Uterus (tissue), 4 donors: ENCODE measurements at places on chromosomes 2 and 18. TPM values are rescaled to one million over a fixed set of nuclear protein-coding genes. Genes with fewer than 3 reads are reported as not detected.
A peak's percentile ranks its signal among the peaks of the same experiment; 100 is the strongest.

Gene ORC2
- total RNA-seq: 10.2 TPM

GRCh38 chr2:12278217-12278750 lies 438.5 kb upstream of the TRIB2 start:
- no peak for DNase-seq

Gene SCN7A
- total RNA-seq: 40.0 TPM

Gene REG1A
- total RNA-seq: 0.82 TPM

GRCh38 chr2:239003624-239004273 lies 155.9 kb downstream of the TWIST2 start:
- DNase-seq: no peak

DNA sequence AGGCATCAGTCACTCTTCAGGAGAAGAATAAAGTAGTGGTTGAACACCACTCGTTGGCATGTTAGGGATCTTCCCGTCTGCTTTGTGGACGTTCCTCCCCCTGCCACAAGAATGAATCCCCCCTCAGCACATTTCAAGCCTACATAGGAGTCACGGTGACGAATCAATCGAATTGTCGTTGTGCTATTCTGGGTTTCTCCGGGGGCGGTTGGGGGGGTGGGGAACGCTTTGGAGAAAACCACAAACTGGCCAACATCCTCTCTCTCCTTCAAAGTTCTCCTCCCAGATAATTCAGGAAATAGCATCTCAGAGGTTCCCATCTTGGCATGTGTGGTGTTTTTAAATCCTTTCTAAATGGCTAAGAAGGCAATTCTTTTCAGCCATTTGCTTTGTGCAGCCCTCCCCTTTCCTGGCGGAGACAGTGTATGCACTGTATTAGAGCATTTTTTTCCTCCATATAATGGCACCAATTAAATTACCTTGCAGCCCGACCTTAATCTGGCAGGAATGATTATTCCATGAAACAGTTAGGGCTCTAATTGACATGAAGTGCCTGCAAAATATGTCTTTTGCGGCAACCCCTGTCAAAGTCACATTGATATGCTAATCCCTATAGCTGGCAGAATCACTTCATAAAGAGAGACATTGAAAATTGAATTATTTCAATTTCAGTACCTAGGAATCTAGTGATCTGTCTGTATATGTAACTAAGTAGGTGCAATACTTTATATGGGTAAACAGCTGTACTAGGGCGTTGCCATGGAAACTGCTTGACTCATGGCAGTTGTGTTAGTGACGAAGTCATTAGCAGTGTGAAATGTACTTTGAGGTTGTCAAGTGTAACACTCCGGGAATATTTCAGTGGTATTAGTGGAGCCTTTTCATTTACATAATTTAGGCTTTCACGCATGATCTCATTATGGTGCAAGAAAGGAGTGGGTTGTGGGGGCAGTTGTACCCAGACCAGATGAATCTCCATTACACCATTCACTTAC lies 323.4 kb upstream of the SLC14A2 start:
- no peak for DNase-seq

DNA sequence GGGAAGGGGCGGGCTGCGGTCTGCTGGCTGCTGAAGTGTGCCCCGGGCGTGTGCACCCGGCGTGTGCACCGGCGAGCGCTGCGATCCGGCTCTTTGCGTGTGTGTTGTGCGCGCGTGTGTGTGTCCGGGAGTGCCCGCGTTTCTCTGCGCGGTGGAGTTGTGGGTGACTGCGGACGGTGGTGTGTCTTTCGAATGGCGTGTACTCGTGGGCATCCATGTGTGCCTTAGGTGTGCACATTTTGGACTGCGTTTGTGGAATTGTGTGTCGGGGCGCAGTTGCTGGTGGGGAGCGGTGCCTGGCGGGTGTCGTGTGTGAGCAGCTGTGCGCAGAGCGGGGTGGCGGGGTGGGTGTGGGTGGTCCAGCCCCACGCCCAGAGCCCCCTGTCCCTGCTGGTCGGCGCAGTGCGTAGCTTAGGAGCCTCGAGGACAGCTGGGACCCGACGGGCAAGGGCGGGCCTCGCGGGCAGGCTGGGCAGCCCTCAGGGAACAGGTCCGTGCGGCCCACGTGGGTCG lies 533 bp downstream of the HPCAL1 start:
- peak; percentile 32 for DNase-seq

- no peak for DNase-seq
These were observed 50.3 kb downstream of the SATB2 start for GRCh38 chr2:199407421-199407820.

DNA sequence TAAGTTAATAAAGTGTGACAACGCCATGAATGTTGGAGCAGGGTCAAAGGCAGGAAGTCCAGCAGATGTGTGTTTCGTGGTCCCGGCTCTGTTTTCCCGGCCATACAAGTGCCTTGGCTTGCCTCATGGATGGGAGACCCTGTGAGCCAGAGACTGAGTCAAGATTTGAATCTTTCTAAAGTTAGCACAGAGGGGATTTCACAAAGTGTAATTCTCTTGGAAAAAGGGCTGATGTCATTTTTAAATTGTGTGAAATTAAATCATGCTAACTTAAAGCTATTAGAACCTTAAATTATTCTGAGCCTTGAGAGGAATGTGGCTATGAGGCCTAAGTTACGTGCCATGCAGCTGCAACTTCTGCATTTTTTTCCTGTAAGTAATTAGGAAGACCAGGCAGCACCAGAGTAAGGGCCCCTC lies 38.3 kb upstream of the RALBP1 start:
- DNase-seq: no peak

Gene MGAT4A
- total RNA-seq: 25.9 TPM

GRCh38 chr2:186027922-186028321 lies 289.3 kb downstream of the FSIP2 start:
- DNase-seq: no peak

Gene FOXI3
- total RNA-seq: not detected

GRCh38 chr18:74251297-74252038 lies 40.3 kb downstream of the CYB5A start:
- peak; percentile 57 for DNase-seq

DNA sequence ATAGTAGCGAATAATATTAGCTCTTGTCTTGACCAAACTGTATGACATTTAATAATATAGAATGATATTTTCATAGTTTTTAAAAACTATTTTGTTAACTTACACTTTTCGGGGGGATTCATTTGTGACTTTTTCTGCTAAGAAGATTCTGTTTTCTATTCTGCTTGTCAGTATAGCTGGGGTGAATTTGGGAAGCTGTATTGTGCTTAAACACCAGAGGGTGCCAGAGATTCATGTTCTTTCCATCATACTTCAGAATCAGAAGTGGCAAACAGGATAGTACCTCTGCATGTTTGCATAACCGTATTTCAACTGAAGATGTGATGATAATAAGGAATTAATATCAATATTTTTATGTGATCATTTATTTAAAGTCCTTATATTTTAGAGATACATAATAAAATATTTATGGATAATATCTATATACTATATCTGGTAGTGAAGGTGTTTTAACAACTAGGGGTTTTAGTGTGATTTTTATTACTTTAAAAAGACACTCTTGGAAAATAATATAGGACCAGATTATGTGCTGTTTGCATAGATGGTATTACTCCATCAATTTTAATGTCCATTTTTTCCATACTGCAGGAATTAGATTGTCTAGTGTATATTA lies 81.0 kb downstream of the TAF4B start:
- no peak for DNase-seq

GRCh38 chr2:68196120-68196716 lies 38.5 kb downstream of the PNO1 start:
- DNase-seq: peak; percentile 51

Gene CSRNP3
- 44.1 TPM for total RNA-seq

Gene STAT4
- 0.51 TPM for total RNA-seq

- DNase-seq: no peak
These were observed 1530.7 kb downstream of the LRP1B start for GRCh38 chr2:140600116-140600515.

DNA sequence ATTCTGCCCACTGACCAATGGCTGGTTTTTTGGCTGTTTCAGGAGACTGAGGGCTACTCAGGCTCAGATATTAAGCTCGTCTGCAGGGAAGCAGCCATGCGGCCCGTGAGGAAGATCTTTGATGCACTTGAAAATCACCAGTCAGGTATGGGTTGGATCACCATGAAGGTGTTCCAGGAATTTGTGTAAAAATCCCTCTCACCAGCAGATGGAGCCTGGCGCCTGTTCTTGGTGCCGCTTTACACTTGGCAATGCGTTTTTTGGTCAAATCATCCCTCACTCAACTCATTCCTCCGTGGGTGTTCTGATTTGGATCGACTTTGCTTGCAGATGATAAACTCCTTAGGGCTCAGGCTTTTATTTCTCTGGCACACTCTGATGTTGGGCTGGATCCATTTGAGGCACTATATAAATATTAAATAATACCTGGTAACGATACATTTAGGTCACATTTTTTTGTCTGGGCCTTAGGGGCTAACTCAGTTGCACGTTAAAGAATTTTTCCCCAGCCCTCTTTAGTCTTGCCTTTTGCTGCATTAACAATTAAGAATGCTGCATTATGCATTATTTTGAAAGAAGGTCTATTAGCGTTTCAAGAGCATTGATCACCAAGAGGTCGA lies 50.0 kb downstream of the HDHD2 start:
- peak; percentile 37 for DNase-seq

Gene ZEB2
- 177 TPM for total RNA-seq

GRCh38 chr2:19944205-19944845 lies 42.5 kb upstream of the TTC32 start:
- DNase-seq: no peak

Gene ASTL
- total RNA-seq: not detected

DNA sequence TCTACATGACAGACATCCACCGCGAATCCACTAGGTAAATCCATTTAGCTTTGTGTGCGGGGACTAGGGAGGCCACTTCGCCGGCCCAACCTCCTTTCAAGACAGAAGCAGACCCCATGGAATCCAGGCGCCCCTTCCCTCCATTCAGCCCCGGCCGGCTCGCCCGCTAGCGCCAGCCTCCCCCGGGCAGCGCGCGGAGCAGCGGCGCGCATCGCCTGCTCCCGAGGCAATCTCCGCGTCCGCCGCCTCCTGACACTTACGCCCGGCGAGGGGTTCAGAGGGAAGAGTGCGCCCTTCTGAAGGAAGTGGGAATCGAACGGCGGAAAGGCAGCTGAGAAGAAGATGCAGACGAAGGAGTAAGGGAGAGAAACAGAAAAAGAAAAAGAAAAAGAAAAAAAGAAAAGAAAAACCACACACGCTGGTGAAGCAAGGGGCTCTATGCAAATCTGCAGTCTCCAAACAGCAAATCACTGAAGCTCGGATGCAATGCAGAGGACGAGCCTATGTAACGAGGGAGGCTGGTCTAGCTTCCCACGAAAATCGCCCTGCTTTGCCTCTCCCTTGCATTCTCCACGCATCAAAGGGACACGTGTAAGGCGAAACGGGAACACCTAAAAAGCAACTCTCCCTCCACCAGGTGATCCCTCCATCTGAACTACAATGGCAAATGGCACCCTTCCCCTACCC lies 684.4 kb downstream of the NRXN1 start:
- DNase-seq: no peak

DNA sequence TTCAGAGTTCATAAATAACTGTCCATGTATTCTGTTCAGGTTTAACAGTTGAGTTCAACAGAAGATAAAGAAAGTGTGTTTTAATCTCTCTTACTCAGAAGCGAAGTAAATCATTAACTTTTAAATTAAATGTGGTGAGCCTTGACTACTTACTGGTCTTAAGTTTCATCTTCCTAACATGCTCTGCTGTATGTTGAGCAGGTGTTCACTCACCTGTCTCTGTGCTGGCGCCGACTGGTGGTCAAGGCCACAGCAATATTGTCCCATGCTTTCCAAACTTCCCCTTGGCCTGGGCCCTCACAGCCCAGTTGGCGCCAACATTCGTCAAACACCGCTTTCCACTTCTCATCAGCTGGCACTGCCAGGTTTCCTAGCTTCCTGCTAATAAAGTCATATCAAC lies 17.0 kb upstream of the MPP4 start:
- DNase-seq: no peak

GRCh38 chr2:217271813-217272212 lies 411.9 kb upstream of the TNP1 start:
- DNase-seq: no peak

GRCh38 chr18:78901923-78902794 lies 77.5 kb upstream of the SALL3 start:
- DNase-seq: no peak

DNA sequence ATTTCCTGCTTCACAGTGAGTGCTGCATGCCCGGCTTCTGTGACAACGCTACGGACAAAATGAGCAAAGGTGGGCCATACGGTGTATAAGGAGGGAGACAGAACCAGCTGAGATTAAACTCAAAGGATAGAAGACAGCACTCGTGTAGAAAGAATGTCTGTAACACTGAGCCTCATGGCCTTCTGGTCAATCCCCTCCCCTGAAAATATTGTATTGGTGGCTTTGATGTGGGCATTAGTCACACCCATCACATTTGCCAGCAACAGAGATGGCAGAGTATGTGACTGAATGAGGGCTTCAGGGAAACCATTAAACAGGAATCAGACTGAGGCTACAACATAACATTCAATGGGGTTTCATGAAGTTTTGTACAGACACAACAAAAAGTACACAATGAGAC lies 287.8 kb upstream of the CCDC68 start:
- no peak for DNase-seq

- DNase-seq: no peak
These were observed 208.7 kb downstream of the CYP26B1 start for GRCh38 chr2:71938659-71939587.

DNA sequence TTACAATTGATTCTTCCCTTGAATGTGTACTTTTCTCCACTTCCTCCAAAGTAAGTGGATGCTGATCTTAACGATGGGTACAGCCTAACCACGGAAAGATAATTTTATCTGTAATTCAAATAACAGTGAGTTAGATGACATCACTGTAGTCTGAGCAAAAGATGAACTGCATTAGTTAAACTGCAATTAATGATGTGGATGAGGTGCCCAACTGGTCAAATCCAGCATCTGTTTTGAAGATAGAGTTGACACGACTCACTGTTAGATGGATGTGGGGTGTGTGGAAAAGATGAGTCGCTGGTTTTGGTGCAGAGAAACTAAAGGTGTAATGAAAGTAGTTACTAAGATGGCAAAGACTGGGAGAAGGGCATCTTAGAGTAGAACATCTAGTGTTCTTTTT lies 270.5 kb upstream of the MEIS1 start:
- DNase-seq: no peak

- DNase-seq: no peak
These were observed 108.3 kb downstream of the HNRNPLL start for GRCh38 chr2:38494394-38494793.

DNA sequence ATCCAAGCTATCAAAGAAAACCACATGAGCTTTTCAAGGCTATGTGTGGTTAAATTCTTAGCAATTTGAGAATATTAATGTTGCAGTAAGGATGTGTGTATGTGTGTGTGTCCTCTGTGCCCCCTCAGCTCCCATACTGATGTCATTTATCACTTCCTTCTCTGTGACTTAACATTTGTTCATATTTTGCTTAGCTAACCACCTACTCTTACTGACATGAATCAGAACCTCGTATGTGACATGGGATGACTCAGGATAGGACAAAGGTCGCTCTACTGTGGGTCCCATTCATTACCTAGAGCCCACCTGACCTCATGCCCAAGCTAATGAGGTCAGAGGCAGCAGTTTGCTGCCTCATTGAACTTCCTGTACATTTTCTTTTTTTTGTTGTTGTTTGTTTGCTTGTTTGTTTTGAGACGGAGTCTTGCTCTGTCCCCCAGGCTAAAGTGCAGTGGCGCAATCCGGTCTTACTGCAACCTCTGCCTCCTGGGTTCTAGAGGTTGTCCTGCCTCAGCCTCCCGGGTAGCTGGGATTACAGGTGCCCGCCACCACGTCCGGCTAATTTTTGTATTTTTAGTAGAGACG lies 36.3 kb downstream of the MOGAT1 start:
- DNase-seq: no peak

GRCh38 chr2:57828221-57828620 lies 218.4 kb upstream of the VRK2 start:
- DNase-seq: no peak

Gene SERPINB10
- not detected for total RNA-seq

GRCh38 chr2:43518181-43518580 lies 77.7 kb downstream of the THADA start:
- DNase-seq: no peak
